ENCODE measurements at places on chromosomes 7 and 10.

GRCh38 chr10:101319241-101319915 lies 34.6 kb upstream of the BTRC start:
- no peak for DNase-seq

- no peak for DNase-seq
Observed at GRCh38 chr7:106065575-106066500, 46.3 kb downstream of the SYPL1 start.

GRCh38 chr7:121544726-121545125 lies 148.6 kb upstream of the FAM3C start:
- no peak for DNase-seq

DNA sequence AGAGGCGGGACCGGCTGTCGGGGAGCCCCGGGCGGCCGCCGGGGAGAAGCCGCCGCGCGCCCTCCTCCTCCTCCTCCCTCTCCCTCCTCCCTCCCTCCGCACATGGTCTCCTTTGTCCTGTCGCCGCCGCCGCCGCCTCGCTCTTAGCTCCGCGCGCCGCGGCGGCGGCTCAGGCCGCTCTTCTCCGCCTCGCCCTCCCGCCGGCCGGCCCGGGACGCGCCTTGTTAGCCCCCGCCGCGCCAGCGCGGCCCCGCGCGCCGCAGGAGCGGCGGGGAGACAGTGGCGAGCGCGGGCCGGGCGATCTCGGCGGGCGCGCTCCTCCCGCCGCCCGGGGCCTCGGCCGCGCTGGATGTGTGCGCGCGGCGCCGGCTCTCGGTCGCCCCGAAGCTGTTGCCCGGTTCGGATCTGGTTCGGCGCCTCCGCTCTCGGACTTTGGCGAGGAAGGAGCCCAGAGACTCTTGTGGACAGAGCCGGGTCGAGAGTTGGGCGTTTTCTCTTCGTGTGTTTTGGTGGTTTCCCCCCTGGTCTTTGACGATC lies 437.4 kb upstream of the GALNT17 start:
- DNase-seq: no peak

DNA sequence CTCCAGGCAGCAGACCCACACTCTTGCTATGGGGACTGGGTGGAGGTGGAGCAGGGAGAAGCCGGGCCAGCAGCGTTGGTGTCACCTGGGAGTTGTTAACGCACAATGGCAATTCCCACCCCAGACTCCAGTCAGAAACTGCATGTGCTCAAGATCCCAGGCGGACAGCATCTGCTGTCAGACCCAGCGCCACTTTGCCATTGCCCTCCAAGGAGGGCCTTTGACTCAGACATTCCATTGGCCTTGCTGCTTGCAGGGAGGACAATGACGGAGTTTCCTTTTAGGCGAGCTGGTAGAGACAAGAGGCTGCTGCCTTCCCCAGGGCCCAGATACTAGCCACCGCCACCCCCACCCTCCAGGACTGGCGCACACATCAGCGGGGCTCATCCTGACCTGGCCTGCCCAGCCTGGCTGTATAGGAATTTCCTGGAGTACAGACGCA lies 34.5 kb downstream of the ZNF775 start:
- DNase-seq: no peak

GRCh38 chr7:37765872-37766525 lies 82.4 kb upstream of the NME8 start:
- no peak for DNase-seq

- no peak for DNase-seq
Observed at GRCh38 chr10:114335614-114336013, 68.7 kb downstream of the AFAP1L2 start.

- DNase-seq: no peak
Observed at GRCh38 chr10:63819753-63820329, 298.6 kb downstream of the REEP3 start.

DNA sequence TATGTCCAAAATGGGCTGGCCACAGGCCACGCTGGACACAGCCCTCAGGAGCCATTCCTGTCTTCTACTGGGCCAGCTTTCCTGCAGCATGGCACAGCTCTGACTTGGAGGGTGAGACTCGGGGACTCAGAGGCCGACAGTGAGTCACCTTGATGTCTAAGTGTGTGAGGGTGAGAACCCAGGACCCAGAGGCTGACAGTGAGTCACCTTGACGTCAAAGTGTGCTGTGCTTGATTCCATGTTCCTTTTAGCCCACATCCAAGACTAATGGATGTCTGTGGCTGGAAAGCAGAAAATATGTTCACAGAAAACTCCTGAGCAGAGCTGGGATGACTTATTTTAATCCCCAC lies 6.0 kb upstream of the FAM170B start:
- no peak for DNase-seq

- DNase-seq: no peak
Observed at GRCh38 chr7:4631380-4632179, 50.5 kb upstream of the FOXK1 start.

- DNase-seq: no peak
Observed at GRCh38 chr10:27986821-27987220, 12.1 kb downstream of the ODAD2 start.

- DNase-seq: no peak
Observed at GRCh38 chr10:89269433-89270152, 18.0 kb upstream of the LIPA start.

DNA sequence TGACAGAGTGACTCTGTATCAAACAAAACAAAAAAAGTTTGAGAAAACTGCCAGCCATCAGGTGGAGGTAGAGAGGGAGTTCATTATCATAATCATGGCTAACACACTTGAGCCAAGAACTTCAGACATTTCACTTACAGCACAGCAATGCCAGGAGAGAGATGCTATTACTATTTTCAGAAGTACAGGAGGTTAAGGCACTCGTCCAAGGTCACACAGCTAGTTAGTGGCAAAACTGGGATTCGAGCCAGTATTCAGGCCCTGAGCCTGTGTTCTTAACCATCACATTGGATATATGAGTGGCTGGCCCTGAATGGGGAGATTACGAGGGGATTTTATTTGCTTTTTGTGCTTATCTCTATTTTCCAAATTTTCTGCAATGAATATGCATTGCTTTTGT lies 24.8 kb upstream of the UNC5B start:
- no peak for DNase-seq

DNA sequence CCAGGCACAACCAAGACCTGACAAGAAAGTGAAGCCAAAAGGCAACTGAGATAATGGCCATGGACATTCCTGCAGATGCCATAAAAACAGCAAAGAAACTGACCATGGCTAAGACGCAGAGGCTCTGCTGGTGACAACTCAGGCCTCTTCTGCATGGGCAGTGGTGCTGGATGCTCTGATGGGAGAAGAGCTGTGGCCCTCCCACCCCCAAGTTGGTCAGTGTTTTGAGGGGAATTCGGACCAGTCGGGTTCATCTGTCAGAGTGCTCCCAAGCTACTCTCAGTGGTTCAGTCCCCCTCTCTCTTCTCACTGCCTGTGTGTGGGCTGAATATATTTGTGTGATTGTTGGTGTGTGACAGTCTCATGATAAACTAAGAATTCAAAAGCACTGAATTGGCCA lies 79.0 kb upstream of the GPR26 start:
- DNase-seq: no peak

- no peak for DNase-seq
Observed at GRCh38 chr10:114624951-114625780, 32.9 kb downstream of the ABLIM1 start.

GRCh38 chr10:60283397-60283796 lies 106.3 kb downstream of the ANK3 start:
- no peak for DNase-seq

DNA sequence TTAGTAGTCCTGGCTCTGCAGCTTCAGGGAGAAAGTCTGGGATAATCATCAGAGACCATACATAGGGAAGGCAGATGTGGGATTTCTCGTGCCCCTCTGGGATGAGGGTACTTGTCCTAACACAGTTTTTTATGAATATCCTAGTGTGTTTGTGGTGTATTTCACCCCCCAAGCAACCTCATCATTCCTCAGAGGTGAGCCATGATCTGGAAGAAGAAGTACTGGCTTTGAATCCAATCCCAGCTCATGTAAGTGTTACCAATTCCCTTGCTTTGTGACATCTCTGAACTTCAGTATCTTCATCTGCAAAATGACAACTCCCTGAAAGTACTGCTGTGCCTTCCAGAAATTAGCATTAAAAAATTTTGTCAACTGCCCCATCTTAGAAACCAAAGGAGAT lies 347.5 kb upstream of the ZMIZ1 start:
- no peak for DNase-seq

DNA sequence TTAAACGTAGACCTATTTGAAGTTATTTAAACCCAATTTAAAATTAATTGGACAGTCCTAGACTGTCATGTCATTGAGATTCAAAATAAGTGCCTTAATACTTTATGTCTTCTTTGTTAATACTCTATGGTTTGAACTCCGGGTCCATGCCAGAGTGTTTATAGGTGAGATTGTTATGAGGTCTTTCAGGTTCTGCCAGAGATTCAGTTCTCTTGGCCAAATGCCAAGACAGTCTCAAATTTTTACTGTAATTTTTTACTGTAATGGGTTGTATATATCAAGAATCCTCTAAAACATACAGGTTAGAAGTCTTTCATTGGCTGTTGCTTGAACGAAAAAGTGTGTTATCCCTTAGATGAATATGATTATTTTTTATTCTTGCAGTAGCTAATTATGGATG lies 3.9 kb downstream of the ADD3 start:
- DNase-seq: no peak

- no peak for DNase-seq
Observed at GRCh38 chr7:46533946-46534345, 612.9 kb upstream of the IGFBP3 start.

GRCh38 chr7:153320681-153321080 lies 561.1 kb downstream of the ACTR3B start:
- DNase-seq: no peak

- DNase-seq: no peak
Observed at GRCh38 chr10:49260644-49261296, 38.2 kb upstream of the C10orf71 start.
